ENCODE measurements at places on chromosomes 2 and 18.

GRCh38 chr2:239293775-239294430, 106.9 kb downstream of the HDAC4 start:
- DNase-seq = no peak

DNA sequence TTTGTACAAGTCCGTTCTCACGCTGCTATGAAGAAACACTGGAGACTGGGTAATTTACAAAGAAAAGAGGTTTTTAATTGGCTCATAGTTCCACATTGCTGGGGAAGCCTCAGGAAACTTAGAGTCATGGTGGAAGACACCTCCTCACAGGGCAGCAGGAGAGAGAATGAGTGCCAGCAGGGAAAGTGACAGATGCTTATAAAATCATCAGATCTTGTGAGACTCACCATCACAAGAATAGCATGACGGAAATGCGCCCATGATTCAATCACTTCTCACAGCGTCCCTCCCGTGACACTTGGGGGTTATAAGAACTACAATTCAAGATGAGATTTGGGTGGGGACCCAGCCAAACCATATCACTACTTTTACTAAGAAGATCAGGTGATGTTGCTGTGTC, 285.8 kb downstream of the TMX3 start:
- DNase-seq = no peak

GRCh38 chr2:29106980-29107388, 8.2 kb upstream of the CLIP4 start:
- DNase-seq = no peak

- DNase-seq = no peak
Observed at GRCh38 chr18:9328776-9329175, 5.8 kb upstream of the TWSG1 start.

DNA sequence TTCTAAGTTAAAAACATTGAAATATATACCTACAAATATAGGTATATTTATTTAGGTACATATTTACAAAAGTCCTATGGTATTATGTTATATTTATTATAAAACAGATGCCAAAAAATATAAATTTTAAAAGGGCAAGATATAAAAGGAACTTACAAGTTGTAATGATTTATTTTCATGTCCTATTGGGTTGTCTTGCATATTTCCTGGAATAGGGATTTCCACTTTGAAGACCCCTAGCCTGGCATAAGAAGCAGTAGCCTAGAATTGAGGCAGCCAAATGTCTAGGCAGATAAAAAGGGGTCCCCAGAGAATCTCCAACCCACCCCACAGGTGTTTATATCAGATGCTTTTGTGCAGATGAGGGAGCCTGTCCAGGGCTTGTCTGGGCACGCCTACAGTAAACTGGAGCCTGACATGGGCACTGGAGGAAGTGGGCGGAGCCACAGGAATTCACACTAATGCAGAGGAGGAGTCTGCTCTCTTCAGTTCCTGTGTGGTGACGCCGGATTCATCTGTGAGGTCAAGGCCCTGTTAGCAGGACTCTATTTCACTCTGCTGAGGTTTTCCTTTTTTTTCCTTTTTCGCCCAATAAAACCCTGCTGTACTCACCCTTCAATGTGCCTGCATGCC, 1088.9 kb upstream of the PIK3C3 start:
- no peak for DNase-seq

GRCh38 chr2:95352310-95353054, 50.0 kb upstream of the FAHD2A start:
- no peak for DNase-seq

DNA sequence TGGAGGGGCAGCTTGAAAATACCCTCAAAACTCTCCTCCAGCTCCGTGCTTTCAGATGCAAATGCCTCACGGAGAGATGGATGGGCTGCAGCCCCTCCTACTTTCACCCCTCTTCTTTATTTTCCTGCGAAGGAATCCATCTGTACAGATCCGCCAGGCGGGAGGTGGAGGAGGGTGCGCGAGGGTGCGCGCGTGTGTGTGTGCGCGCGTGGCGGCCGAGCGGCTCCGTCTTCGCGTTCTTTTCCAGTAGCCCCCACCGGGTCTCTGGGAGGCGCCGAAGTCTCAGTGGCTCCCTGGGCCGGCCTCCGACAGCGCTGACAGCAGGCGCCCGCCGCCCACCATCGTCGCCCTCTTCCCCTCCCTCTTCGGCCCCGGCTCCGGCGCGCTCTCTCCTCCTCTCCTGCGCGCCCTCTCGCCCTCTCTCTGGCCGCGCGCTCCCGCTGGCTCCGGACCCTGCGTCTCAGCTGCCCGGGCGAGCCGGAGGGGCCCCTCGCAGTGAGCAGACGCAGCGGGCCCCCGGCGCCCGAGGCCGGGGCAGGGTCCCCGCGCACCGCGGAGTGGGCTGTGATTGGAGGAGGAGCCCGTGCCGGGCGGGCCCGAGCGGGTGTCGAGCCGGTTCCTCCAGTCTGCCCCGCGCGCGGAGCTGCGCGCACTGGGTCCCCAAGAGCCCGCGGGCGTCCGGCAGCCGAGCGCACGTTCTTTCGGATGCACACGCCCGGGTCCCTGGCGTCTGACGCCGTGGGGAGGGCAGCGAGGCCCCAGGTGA, at the start of gene CDH7:
CDH7 (plus strand) TSS at position 624 of the 766 bp plus-strand sequence. CDS start 11,831 bp downstream, outside the sequence.
- DNase-seq = peak; percentile 89
